Upper lobe of right lung (tissue), 1 donor: ENCODE measurements at places on chromosomes 16 and 17. TPM values are rescaled to one million over a fixed set of nuclear protein-coding genes. Genes with fewer than 3 reads are reported as not detected.
A peak's percentile ranks its signal among the peaks of the same experiment; 100 is the strongest.

The MMP28 gene
- 55.6 TPM for total RNA-seq

The SCNN1G gene
- total RNA-seq: 14.8 TPM

The P2RX5 gene
- 1.6 TPM for total RNA-seq

DNA sequence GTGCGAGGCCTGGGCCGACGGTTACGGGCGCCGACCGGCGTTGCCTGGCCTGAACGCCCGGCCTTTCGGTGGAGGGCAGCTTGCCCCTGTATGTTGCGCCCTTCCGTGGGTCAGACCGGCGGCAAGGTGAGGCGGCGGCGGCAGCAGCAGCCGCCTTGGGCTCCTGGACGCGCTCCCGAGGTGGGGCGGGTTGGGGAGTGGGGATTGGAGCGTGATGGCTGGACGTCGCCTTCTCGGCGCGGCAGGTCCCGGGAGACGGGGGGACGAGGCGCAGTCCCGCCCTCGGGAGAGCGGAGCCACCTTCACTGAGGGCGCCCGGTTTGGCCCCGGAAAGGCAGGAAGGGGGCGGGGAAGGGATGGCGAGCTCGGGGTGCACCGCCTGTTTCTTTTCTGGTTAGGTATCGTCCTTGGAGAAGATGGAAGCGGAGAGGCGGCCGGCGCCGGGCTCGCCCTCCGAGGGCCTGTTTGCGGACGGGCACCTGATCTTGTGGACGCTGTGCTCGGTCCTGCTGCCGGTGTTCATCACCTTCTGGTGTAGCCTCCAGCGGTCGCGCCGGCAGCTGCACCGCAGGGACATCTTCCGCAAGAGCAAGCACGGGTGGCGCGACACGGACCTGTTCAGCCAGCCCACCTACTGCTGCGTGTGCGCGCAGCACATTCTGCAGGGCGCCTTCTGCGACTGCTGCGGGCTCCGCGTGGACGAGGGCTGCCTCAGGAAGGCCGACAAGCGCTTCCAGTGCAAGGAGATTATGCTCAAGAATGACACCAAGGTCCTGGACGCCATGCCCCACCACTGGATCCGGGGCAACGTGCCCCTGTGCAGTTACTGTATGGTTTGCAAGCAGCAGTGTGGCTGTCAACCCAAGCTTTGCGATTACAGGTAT is 671 bp downstream of the DGKE start:
- no peaks in the 10 kb centered on the region for H3K27me3 ChIP-seq
- peak overlapping the region; percentile 81 for H3K27ac ChIP-seq
- peak; percentile 79 for DNase-seq
- peaks cover 26% of the 10 kb centered on the region for H3K4me1 ChIP-seq
- no peaks in the 10 kb centered on the region for H3K36me3 ChIP-seq

GRCh38 chr17:82110298-82110697 is 12.3 kb upstream of the FASN start:
- no peak for DNase-seq
- H3K4me1 ChIP-seq: peaks cover 35% of the 10 kb centered on the region
- no peaks in the 10 kb centered on the region for H3K36me3 ChIP-seq
- H3K27ac ChIP-seq: no peak overlapping the region
- no peak overlapping the region for H3K4me3 ChIP-seq

DNA sequence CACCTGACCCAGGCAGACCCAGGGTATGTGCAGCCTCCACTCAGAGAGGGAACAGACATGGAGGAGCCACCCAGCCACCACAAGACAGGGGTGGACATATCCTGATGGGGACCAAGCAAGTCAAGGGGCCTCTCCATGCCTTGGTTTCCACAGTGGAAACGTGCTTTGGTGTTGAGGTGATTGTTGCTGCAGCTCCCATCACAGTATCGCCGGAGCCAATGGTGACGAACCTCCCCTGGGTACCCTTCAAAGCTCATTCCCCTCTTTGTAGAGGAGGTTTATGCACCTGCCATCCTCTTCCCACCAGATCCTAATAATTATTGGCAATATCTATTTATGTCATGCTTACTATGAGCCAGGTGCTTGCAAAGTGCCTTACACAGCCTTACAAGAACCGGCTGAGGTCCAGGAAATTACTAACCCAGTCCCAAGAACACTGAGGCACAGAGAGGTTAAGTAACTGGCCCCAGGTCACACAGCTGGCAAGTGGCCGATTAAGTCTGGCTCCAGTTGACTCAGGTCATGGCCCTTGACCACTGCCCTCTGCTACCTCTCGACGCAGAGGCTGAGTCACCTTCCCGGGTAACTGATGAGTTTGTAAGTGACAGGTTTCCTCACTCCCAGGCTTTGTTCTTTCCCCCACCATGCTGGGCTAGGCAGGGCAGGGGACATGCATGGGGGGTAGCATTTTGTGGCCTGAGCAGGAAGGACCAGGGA is 20.6 kb downstream of the SLC12A3 start:
- no peaks in the 10 kb centered on the region for H3K27me3 ChIP-seq
- H3K36me3 ChIP-seq: no peaks in the 10 kb centered on the region
- no peak overlapping the region for H3K27ac ChIP-seq
- H3K4me3 ChIP-seq: no peak overlapping the region
- no peaks in the 10 kb centered on the region for H3K4me1 ChIP-seq

DNA sequence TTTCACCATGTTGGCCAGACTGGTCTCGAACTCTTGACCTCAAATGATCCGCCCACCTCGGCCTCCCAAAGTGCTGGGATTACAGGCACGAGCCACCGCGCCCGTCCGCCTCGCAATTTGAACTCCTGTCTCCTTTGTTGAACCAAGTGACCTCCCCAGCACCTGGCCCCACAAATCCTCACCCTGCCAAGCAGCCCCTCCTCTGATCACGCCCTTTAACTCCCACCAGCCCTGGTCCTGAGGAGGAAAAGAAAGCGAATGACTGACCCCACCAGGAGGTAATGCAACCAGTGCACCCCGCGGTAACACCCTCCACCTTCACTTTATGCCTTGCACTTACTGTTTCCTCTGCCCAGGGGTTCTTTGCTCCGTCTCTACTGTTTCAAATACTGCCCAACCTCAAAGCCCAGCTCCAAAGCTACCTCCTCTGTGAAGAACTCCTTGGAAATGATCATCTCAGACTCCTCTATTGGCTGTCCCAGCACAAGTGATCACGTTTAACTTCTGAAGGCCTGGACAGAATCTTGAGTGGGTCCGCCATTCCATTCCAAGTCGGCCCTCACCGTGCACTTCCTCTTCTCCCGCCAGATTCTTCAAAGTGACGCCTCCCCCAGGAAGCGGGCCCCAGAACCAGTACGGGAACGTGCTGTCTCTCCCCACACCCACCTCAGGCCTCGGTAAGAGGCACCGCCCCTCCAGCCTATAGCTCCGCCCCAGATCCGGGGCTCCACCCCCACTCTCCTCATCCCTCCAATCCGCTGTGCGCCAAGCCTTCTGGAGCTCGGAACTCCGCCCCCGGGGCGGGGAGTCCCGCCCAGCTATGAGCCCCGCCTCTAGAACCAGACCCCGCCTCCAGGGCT is 4.4 kb downstream of the CD19 start:
- no peaks in the 10 kb centered on the region for H3K4me1 ChIP-seq
- H3K36me3 ChIP-seq: no peaks in the 10 kb centered on the region
- peak; percentile 92 for DNase-seq
- no peak overlapping the region for H3K27ac ChIP-seq
- H3K4me3 ChIP-seq: peak overlapping the region; percentile 29
- H3K27me3 ChIP-seq: no peaks in the 10 kb centered on the region

DNA sequence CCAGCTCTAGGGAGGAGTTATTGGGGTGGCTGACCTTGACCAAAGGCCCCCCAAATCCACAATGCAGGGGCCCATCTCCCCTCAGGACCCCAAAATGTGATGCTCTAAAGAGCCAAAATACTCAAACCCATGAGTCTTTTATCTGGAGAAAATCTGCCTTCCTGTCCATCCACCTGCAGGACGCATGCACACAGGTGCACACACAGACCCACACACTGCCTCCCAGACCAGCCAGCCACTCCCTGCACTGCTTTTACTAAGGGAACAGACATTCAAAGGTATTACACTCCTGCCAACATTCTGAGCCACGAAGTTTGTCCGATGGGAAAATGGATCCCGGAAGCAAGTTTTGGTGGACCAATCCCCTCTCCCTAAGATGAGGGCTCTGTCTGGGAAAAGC is 76.1 kb upstream of the CDH5 start:
- no peak overlapping the region for H3K27ac ChIP-seq
- no peak overlapping the region for H3K4me3 ChIP-seq
- no peaks in the 10 kb centered on the region for H3K36me3 ChIP-seq
- H3K4me1 ChIP-seq: no peaks in the 10 kb centered on the region
- peak; percentile 36 for DNase-seq
- H3K27me3 ChIP-seq: no peaks in the 10 kb centered on the region

DNA sequence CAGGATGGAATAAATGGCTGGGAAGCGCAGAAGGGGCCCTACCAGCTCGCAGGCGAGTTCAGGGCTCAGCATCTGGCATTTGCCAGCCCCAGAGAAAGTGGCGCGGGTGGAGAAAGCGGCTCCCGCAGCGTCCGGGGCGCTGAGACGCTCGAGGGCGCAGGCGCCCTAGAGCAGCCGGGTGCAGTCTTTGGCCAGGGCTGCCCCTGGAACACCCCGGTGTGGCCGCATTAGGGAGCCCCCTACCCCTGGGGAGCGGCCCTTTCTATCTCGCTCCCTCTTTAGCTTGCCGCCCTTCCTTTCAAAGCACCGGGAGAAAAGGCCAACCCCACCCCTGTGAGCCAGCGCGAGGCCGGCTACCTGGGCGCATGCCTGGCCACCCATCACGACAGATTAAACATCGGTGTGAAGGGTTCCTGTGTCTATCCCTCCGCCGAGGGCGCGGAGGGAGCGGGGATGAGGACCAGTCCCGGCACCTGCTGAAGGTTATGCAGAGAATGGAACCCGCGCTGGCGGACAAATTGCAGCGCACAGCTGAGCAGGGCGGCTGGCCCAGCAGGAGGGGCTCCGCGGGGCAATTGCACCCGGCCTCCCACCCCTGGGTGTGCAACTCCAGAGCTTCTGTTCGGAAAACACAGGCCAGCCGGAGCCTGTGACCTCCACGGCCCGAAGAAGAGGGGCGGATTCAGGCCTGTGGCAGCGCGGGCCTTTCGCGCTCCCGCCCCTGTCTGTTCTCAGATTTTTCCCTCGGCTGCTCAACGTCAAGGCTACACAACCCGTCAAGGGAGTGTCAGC is 15.6 kb upstream of the FOXF1 start:
- no peaks in the 10 kb centered on the region for H3K36me3 ChIP-seq
- no peak for DNase-seq
- H3K27ac ChIP-seq: peak overlapping the region; percentile 47
- no peaks in the 10 kb centered on the region for H3K4me1 ChIP-seq

DNA sequence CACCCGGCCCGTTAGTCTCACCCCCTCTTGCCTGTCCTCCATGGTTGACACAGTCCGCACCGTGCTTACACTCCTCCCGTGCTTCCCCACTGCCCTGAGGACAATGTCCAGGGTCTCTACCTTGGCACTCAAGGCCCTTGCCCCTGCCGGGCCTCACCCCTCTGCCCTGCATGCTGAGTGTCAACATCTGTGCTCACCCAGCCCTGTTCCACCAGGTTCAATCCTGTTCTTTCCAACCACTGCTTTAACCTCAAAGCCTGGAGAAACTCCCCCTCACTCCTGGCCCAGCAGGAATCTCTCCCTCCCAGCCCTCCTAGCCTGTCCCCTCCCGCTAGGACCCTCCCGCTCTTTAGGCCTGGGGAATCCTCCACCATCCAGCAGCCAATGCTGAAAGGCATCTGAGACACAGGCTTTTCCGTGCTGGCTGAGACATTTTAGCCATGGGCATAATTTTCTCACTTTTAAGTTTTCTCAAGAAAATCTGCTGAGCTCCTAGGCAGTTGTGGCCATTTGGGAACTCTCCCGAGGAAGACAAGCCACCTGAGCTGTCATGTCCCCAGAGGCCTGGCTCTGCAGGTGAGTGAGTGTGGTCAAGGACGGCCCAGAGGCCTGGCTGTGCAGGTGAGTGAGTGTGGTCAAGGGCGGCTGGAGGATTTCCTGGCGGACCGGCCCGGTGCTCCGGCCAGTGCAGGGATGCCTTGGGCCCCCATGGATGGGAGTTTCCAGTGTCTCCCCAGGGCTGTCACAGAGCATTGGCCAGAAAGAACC is 10.8 kb upstream of the P2RX1 start:
- H3K27ac ChIP-seq: no peak overlapping the region
- no peaks in the 10 kb centered on the region for H3K36me3 ChIP-seq
- H3K27me3 ChIP-seq: no peaks in the 10 kb centered on the region
- no peak for DNase-seq
- no peaks in the 10 kb centered on the region for H3K4me1 ChIP-seq
- no peak overlapping the region for H3K4me3 ChIP-seq

DNA sequence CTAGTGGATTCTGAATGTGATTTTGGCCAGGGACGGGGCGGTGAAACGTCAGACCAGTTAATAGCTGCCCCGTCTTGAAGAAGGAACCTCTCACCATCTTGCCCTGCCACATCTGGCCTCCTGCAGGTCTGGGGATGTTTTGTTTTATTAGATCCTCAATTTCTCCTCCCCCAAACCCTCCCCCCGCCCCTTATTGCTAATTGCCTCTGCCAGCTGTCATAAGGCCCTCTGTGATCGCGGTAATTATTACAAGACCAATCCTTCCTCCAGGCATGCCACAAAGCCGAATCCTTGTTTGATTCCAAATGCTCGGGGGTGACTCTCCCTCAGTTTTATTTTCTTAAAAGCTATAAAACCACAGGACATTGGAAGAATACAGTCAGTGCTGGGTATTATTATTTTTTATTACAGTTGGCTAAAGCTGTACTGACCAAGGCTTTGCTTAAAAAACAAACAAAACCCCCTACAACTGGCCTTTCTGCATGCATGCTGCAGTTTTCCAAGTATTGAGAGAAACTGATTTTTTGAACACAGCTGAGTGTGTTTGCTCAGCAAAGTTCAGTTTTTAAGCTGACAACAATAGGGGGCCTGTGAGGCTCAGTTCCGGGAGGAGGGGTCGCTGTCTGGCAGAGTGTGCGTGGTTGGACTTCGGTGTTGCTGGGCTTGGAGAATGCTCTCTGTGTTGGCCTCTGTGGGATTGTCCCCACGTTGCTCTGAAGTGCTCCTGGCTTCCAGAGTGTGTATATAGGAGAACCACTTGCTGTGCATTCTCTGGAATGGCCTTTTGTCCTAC is 1.7 kb downstream of the KSR1 start:
- DNase-seq: no peak
- no peak overlapping the region for H3K27ac ChIP-seq
- H3K36me3 ChIP-seq: no peaks in the 10 kb centered on the region
- H3K4me1 ChIP-seq: peaks cover 36% of the 10 kb centered on the region

DNA sequence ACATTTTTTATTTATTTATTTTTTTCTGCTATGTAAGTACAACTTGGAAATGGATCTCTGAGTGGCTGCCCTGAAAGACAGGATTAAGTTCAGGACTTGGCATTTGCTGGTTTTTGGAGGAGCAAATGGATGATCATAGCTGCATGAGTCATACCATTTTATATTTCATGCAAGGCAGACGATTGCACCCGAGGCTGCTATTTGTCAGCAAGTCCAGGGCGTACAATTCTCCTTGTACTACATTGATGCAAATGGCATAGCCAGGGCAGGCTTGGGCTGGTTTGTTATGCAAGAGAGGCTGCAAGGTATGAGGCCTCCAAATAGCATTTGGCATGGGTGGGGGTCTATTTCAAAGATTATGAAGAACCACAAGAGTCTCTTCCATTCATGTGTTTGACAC is 81.2 kb upstream of the CACNG3 start:
- no peak overlapping the region for H3K27ac ChIP-seq
- no peaks in the 10 kb centered on the region for H3K27me3 ChIP-seq
- H3K4me3 ChIP-seq: no peak overlapping the region
- no peaks in the 10 kb centered on the region for H3K4me1 ChIP-seq
- no peak for DNase-seq
- H3K36me3 ChIP-seq: no peaks in the 10 kb centered on the region
